ENCODE measurements at places on chromosomes 4 and X. TPM values are rescaled to one million over a fixed set of nuclear protein-coding genes. Genes with fewer than 3 reads are reported as not detected.

GDPD2 gene
- total RNA-seq: not detected

DNA sequence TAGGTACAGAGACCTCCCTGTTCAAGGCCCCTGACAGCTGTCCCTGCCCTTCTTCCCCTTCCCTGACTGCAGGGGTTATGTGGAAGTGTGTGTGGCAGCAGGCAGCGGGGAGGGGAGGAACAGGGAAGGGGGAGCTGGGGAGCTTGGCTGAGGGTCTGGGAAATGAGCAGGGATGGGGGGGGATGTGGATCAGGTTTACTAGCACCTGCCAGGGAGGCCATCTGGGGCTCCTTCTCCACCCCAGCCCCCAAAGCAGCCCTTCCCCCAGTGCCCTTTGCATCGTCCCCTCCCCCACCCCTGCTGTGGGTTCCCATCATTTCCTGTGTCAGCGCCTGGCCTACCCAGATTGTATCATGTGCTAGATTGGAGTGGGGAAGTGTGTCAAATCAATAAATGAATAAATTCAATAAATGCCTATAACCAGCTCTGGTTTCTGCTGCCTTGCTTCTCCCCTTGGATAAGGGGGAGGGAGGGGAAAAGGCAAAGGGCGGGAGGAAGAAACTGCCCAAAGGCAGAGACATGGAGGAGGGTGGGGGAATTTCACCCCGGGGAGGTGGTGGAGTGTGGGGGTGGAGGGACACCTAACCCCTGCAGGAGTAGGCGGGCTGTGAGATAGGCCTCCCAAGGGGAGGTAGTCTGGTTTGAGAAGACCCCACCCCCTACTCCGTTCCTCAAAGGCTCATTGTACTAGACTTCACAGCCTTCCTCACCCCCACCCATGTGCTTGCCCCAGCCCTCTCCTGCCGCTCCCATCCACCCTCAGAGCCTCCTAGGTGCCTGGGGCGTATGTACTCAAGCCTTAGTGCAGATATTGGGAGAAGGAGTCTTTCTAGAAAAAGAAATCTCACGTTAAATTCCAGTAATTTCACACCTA, 3.2 kb downstream of the CXorf65 start:
- DNase-seq: no peak

DNA sequence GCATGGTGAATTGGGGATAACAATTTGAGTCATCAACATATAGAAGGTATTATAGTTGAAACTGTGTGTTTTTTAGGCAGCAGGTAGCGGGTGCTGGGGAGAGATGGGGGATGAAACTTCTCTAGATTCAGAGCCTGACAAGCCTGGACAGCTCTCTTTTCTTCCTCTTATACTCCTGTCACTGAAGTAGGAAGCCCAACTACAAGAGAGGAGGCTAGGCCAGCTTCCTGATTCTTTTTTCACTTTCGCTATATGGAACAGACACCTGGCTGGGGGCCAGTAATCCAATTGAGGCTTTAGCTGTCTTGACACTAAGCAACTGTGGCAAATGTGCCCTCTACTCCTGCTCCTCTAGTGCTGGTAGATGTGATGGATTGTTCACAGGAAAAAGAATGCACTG, 69.2 kb downstream of the PHKA1 start:
- no peak for DNase-seq

- no peak for DNase-seq
Observed at GRCh38 chrX:109533631-109534030, 3.0 kb upstream of the NXT2 start.

PLRG1 gene
- total RNA-seq: 76.4 TPM

GPR50 gene
- not detected for total RNA-seq

- no peak for DNase-seq
Observed at GRCh38 chrX:114985967-114986592, 31.3 kb downstream of the IL13RA2 start.

GRCh38 chrX:129701624-129702069, 37.1 kb upstream of the XPNPEP2 start:
- no peak for DNase-seq

All from SJSA1 (cell line).